A172 (cell line): ENCODE measurements at places on chromosomes 2 and 18. TPM values are rescaled to one million over a fixed set of nuclear protein-coding genes. Genes with fewer than 3 reads are reported as not detected.

COL4A4 gene
- total RNA-seq, result 0.38 and 0.41 TPM in 2 replicates

OLA1 gene
- total RNA-seq, result 198 and 294 TPM in 2 replicates

MEP1B gene
- not detected in 2 replicates for total RNA-seq

TACR1 gene
- total RNA-seq, result not detected in 2 replicates

CNTNAP5 gene
- total RNA-seq, result not detected in 2 replicates

RIT2 gene
- total RNA-seq, result 0.12 TPM in 1 of 2 replicates, not detected in the other

ADD2 gene
- 47.5 and 50.5 TPM in 2 replicates for total RNA-seq

SNED1 gene
- 2.5 and 5.2 TPM in 2 replicates for total RNA-seq

COL3A1 gene
- total RNA-seq, result 563 and 691 TPM in 2 replicates

CCDC138 gene
- 18.8 and 21.3 TPM in 2 replicates for total RNA-seq

SRD5A2 gene
- total RNA-seq, result not detected in 2 replicates

DNA sequence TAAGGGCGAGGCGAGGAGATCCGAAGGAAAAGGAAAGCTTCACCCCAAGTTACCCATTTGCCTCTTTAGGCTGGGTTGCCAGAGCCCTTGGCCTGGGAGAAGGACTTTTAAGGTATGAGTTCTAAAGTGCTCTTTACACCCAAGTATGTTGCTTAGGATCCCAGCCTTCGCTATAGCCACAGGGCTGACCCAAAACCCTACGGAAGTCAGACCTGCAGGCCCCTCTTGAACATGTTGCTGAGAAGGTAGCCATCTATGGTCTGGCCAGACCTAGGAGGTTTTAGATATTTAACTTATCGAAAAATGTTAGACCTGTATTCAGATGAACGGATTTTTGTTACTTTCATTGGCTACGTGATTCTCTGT is 95.4 kb downstream of the PMS1 start:
- DNase-seq, result no peak

- peak; percentile 84 for DNase-seq
Measured at GRCh38 chr2:75602724-75603342, 42.1 kb upstream of the EVA1A start.

GRCh38 chr18:55448420-55448819 is 139.6 kb downstream of the TCF4 start:
- no peak for DNase-seq

GRCh38 chr2:163039266-163039665 is 200.7 kb upstream of the KCNH7 start:
- DNase-seq, result no peak

DNA sequence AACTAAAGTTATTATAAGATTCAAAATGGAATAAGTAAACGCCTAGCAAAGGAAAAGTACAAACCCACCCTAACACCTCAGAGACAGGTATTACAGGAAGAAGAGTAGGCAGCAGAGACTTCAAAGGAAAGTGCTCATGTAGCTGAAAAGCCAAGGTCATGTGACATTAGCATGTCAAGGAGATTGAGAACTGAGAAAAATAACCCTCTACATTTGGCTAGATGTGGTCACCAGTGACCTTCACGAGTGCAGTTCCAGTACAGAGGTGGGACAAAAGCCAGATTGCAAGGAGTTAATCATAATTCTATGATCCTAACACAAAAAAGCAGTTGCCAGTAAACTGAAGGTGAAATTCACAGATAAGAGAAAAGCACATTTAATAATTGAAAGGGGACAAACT is 252.7 kb downstream of the ZEB2 start:
- no peak for DNase-seq

DNA sequence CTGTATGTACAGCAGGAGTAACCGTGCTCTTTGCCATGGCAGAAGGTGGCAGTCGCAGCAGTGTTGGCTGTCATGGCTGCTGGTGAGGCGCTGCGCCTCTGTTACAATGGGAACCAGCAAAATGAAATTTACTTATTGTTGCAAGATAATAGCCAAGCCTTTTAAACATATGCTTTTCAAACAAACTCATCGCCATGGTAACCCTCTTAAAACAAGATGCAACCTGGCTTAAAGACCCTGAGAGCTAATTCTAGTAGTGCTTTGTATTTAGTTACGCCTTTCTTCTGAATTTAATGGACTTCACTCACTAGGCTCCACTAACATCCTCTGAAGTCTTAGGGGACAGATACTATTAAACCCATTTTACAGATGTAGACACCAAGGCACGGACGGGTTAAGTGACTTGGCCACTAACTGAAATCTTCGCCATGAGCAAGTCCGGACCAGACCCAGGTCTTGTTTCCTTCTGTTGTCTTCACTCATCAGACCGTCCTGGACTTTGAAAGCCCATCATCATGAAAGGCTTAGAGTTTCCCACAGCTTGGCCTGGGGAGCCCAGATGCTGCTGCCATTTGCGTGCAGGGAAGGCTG is 111.6 kb upstream of the ODC1 start:
- DNase-seq, result no peak

- DNase-seq, result peak; percentile 55
Measured at GRCh38 chr18:58997811-58998337, 133.2 kb downstream of the ZNF532 start.

DNA sequence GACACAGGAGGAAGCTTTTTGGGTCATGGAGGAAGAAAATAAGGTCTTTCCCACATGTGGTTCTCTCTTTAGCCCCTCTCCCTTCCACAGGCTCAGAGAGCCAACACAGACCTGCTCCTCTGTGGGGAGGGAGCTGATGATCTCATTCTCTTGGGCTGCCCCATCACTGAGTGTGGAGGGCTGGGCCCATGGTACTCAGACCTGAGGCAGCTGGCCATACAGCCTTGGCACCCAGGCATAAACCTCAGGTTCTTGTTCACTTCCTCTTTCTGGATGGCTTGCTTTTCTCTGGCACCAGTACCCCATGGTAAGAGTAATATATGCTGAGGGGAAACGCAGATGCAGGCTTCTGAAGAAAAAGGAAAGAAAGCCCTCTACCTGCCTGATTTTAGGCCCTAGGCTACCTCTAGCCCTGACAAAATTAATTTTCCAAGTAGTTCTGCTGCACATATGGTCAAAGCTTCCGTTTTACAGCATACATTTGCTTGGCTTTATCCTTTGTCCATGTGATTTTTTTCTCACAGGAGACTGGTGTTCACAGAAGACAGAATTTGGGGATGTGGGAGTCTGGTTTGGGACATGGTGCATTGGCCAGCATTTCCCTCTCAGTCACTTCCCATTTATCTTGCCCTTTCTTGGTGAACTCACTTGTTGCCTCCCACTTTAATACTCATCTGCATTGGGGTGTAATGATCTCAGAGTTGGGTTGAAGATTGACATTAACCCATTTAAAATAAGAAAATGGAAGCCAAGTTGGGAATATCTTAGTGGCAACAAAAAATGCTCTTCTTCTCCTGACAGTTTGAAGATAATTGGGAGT is 11.1 kb downstream of the DHRS9 start:
- DNase-seq, result peak; percentile 30

DNA sequence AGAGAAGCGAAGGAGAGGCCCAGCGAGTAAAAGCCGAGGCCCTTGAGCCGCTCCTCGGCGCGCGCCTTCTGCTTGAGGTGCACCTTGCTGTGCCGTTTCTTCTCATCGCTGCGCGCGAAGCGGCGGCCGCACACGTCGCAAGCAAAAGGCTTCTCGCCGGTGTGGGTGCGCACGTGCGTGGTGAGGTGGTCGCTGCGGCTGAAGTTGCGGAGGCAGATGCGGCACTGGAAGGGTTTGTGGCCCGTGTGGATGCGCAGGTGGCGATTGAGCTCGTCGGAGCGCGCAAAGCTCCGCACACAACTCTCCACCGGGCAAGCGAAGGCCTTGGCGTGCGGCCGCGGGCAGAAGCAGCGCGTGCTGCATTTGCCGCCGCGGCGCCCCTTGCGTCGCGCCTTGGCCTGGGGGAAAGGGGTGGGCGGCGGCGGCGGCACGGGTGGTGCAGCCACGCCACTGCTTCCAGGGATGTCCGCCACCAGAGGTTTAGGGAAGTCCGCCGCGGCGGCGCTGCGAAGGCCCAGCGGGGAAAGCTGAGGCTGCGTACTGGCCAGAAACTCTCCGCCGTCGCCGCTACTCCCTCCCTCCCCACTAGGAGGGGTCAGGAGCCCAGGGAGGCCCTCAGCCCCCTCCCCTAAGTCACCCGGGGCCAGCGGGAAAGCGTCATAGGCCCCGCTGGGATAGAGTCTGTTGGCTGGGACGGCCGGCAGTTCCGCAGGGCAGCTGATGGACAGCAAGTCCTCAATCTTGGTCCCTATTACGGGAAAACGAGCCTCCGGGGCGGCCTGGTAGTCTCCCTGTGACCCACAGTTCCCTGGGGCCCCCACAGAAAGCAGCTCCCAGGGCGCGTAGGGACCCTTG is 1.7 kb downstream of the EGR4 start:
- no peak for DNase-seq

DNA sequence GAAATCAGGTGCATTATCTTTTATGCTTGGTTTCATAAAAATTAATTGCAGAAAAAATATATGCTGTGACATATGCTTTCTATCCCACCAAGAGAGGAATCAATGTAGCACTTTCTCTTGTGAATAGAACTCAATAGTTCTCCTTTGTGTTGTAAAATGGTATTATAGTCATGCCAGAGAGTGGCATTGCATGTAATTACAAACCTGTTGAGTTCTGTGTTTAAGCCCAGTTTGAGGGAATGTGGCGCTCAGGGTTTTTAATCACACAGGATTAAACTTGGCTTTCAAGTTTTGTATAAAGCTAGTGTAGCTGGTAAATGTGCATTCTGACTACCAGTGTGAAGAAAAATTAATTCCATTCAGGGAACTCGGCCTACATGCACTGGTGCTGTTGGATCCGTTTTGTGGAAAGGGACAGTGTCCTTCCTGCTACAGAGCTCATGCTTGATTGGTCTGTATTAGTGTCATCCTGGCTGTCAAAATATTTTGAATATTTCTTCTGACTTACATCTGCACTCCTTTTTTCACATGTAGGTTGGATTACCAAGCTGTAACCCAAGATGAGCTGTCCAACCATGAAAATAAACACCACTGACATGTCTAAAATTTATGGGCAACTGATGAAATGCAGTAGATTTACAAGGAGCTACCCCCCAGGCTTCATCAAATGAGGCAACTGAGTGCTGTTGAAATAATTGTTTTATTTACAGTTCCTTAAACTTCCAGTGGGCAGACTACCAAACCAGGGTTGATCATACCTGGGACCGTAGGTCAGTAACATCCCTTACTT is 80.3 kb downstream of the SLC4A3 start:
- peak; percentile 67 for DNase-seq
